ENCODE measurements at places on chromosomes 2 and 18.

- DNase-seq = peak; percentile 41
These were observed 42.2 kb downstream of the KIDINS220 start for GRCh38 chr2:8794923-8795825.

GRCh38 chr2:132884705-132885104 is 214.7 kb upstream of the LYPD1 start:
- no peak for DNase-seq

DNA sequence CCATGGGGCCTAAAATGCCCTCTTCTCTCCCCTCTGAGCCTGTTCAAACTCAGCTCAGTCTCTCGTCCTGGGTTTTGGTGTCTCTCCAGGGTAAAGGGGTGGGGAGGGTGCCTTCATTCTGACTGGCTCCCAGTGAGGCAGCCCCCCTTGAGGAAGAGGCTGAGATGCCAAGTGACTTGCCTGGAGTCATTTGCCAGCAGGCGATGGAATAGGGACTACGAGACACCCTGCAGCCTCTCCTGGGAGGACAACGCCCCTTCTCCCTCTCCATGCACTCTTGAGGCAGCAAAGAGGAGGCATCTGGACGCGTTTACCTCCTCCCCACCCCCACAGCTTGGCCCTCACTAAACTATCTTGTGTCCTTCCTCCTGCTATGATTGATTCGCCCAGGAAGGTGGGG is 760 bp upstream of the STON1 start:
- DNase-seq = no peak

DNA sequence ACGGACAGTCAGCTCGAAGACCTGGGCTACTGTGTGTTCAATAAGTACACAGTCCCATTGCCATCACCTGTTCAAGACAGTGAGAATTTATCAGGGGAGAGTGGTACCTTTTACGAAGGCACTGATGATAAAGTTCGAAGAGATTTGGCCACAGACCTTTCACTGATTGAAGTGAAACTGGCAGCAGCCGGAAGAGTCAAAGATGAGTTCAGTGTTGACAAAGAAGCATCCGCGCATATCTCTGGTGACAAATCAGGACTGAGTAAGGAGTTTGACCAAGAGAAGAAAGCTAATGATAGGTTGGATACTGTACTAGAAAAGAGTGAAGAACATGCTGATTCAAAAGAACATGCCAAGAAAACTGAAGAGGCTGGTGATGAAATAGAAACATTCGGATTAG is 76.9 kb upstream of the UNC80 start:
- DNase-seq = no peak

DNA sequence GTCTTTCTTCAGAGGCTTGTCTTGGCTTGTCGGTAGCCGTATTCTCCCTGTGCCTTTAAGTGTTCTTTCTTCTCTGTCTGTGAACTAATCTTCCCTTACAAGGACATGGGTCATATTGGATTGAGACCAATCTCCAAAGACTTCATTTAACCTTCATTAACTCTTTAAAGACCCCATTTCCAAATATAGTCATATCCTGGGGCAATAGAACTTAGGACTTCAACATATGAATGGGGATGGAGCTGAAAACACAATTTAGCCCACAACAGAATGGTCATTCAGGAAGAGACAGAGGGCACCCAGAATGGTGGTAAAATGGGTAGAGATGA is 82.1 kb upstream of the TANK start:
- DNase-seq = no peak

- DNase-seq = no peak
These were observed 496.7 kb upstream of the MYT1L start for GRCh38 chr2:2827761-2828221.

- no peak for DNase-seq
These were observed 93.4 kb downstream of the DOCK10 start for GRCh38 chr2:224948859-224949258.

GRCh38 chr2:64998658-64999061 is 9.5 kb downstream of the SLC1A4 start:
- no peak for DNase-seq

GRCh38 chr2:98399140-98399539 is 45.5 kb upstream of the INPP4A start:
- no peak for DNase-seq
